T47D (cell line): ENCODE measurements at places on chromosomes 13 and 19.

- DNase-seq = no peak
These were observed at the start of gene FSD1 for GRCh38 chr19:4304538-4305256. FSD1 (plus strand) TSS chr19:4304598; CDS start chr19:4304747, 149 bp downstream.

DNA sequence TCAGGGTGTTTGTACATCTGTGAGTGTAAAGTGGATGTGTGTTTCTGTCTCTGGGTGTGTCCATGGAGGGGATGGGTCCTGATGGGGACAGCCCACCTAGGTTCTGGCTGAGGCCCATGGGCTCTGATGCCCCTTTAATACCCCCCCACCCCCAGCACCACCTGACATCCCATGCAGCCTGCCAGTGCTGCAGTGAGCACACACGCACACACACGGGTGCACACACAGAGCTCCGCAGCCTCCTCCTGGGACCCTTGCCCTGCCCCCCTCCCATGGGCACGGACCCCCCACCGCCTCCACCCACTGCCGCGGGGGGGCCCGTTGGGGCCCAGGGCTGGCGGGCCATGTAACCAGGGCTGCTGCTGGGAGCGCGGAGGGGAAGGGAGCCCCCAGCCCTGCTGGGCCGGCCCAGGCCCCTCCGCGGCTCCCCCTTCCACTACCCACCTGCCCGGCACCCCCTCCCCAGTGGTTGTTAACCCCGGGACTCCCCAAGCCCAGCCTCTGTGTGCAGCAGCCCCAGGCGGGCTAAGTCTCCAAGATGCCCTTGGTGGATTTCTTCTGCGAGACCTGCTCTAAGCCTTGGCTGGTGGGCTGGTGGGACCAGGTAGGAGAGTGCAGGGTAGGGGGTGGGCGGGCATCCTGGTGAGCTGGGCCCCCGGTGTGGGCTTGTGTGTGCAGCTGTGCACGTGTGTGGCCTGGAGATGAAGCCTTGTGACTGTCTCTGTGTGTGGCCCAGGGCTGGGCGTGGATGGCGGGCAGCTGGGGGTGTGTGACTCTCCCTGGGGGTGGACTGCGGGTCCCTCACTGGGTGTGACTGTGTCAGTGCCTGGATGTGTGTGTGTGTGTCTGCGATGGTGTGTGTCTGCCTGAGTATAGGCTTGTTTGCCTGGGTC, 32.6 kb downstream of the PDE4A start:
- DNase-seq = no peak

GRCh38 chr13:100675661-100676129, 1.1 kb upstream of the TMTC4 start:
- no peak for DNase-seq

DNA sequence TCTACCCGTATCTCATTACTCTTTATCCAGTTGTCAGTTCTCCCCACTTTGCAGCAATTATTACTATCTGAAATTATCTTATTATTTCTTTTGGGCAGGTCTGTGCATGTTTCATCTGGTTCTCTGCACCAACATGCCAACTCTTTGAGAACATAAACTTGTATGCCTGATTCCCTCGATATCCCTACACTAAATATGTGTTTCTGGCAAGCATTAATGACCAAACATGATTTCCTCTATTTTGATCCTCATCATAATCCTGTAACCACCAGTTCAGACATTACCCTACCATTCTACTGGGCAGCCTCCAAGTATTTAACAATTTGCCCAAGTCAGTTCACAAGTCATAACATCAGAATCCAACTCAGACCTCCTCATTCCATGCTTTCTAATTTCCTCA, 426.1 kb downstream of the FOXO1 start:
- no peak for DNase-seq

GRCh38 chr19:47735131-47735530, 10.2 kb upstream of the NOP53 start:
- peak; percentile 42 for DNase-seq

DNA sequence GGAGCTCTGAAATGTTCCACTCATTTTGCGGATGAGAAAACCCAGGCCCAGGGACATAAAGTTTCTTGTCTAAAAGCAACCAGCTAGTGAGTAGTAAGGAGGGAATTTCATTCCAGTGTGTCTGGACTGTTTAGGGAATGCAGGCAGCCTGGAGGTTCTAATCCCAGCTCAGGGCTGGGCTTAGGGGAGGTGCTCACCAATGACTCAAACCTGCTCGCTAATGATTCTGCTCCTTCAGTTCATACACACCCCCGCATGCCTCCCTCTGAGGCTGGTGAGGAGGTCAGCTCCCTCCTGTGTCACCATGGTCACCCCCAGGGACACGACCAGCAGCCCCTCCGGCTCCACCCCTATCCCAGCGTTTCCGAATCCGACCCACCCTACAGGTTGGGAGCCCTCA, 34.6 kb downstream of the CYP4F2 start:
- no peak for DNase-seq

DNA sequence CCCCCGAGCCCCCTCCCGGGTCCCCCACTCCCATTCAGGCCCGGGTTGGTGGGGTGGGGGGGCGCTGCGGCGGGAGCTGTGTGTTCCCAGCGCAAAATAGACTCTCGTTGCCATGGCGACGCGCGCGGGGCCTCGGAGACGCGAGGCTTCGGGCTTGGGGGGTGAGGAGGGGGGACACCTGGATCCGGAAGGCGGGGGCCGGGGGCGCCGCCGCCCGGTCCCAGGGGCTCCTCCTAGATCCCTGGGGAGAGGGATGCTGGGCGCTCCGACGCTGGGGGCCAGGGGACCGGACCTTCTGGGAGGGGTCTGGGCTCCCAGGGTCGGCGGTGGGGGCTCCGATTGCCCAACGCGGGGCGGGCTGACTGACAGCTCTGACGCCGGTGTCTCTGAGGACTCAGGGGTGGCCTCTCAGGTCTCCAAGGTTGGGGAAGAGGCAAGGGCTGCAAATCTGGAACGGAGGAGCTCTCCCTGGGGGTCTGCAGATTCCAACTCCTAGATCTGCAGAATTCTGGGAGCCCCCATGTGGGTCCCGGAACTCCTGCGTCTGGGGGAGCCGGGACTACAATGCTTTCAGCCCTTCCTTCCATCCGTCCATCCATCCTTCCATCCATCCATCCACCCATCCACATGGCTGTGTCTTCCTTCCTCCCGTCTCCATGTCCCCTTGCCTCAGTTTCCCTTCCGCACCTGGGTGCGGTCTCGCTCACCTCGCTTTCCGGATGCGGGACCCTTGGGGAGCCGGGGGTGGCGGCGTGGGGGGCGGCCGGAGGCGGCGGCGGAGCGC, 9.1 kb upstream of the SHISA7 start:
- no peak for DNase-seq

DNA sequence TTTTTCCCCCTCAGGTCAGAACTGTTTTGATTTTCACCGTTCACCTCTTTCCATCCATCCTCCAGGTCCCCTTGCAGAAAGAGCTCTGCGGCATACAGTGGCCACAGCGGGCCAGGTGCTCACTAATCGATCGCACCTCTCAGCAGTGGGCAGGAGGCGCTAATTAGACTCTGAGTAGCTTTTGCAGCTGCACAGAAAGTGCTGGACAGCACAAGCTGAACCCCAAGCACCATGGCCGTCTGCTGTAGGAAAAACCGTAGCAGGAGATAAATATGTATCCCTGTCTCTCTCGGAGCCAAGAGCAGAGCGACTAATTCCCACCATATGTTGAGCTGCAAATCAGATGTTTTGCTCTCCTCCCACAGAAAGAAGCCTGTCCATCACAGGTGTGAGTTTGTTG, 54.4 kb downstream of the PEX11G start:
- no peak for DNase-seq

DNA sequence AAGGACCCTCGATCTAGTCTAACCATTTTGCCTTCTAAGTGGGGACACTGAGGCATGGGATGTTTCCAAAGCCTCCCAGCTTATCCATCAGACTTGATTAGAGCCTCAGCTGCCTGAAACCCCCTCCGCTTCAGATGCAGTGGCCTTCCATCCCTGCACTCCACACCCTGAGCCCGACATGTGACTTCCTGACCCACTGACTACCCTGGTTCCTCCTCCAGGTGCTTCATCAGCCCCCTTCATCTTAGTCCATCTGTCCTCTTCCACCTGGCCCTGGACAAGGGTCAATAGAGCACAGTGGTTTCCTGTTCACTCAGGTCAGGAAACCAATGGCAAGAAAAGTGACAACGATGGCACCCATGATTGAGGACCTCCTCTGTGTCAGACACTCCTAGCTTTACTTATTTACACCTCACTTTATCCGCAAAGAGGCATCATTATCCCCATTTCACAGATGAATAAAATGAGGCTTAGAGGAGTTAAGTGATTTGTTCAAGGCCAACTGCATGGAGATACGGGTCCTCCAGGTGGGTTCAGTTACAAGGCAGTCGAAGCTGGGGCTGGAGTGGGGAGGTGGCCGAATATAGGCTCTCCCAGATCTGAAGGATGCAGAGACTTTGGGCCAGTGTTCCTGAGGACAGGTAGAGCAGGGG, 81.6 kb upstream of the TM9SF2 start:
- DNase-seq = no peak

DNA sequence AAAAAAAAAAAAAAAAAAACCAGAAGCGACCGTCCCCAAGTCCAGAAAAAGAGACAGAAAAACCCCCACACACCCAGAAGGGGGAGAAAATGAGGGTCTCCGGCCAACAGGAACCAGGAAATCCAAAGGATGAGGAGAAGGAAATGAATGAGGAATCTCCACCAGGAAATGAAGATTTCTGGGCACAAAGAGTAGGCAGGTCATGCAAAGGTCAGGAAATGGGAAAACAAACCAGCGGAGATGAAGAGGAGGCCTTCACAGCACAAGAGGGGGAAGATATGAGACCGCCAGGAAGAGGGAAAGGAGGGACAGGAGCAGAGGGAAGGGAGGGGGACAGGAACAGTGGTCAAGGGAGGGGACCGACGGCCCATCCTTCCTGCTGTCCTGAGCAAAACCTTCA, 5.8 kb downstream of the TEAD2 start:
- DNase-seq = no peak

GRCh38 chr19:6500837-6501739, 1.0 kb downstream of the TUBB4A start:
- DNase-seq = no peak

GRCh38 chr19:11041966-11042627, 47.2 kb upstream of the LDLR start:
- DNase-seq = no peak

- DNase-seq = no peak
These were observed 9.0 kb downstream of the NFIX start for GRCh38 chr19:13004273-13004672.

- peak; percentile 6 for DNase-seq
These were observed 1651.9 kb upstream of the MIR17HG start for GRCh38 chr13:89695343-89696257.

- no peak for DNase-seq
These were observed 4.6 kb upstream of the FAM32A start for GRCh38 chr19:16180611-16181010.

- DNase-seq = no peak
These were observed 25.1 kb upstream of the CACTIN start for GRCh38 chr19:3651684-3652083.

GRCh38 chr19:51163257-51163656, 21.2 kb downstream of the SIGLEC7 start:
- DNase-seq = no peak

DNA sequence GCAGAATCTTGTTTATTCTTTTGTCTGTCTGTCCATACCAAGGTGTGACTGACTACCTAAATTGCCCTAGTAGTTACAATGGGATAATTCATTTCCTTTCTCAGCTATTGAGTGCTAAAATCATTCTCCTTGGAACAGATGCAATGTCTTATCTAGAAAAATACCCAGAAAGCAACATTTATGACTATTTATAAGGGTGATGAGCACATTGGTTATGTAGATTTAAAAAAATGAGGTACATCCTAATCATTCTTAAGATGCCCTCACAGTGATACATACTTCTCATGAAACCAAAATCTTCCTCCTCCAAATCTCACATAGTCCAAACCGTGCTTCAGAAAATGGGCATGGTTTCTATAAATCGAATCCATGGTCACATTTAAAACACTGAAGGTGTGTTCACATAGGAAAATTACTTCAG, 11.6 kb upstream of the UBE2L5 start:
- no peak for DNase-seq

GRCh38 chr13:29763436-29764180, 86.8 kb downstream of the UBL3 start:
- no peak for DNase-seq

DNA sequence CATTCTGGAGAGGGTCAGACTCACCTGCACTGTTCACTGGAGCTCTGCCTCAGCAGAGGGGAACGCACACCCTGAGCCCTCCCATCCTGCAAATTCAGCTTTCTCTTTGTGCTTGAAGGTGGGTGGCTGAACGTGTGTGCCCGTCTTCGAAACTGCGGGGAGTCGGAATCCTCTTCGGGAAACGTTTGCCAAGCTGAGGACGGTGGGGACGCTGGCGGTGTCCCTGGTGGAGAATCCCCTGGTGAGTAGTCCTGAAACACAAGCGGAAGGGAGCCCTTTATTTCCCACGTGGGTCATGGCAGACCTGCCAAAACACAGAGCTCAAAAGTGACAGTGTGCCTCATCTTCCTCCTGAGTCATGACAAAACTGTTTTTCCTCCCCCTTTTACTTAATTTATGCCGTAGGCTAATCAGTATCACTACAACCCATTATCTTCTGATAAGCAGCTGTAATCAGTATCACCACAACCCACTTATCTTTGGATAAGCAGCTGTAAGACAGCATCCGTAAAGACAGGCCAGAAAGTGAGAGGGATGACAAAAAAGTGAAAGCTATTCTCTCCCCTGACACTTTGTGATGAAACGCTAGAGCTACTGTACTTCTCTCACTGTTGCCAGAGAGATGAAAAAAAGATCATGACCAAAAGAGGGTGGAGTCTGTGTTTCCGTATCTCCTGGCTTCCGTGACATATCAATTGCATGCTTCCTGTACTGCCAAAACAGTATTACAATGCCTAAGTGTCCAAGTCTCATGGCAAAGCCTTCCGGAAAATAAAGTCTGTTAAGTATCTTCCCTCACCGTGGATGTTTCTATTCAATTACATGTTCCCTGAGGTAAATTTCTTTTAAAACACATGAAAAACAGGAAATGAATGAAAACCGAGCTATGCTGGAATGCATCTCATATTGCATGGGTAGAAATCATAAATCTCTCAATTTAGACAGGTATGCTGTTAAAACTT, 155.5 kb downstream of the TBC1D4 start:
- no peak for DNase-seq

- DNase-seq = no peak
These were observed 8.3 kb downstream of the RFX2 start for GRCh38 chr19:6101991-6102390.

- DNase-seq = no peak
These were observed 417.8 kb downstream of the EFNB2 start for GRCh38 chr13:106117640-106118039.

GRCh38 chr19:574658-575526, 2.5 kb downstream of the BSG start:
- no peak for DNase-seq

- DNase-seq = no peak
These were observed 203.6 kb downstream of the DACH1 start for GRCh38 chr13:71663431-71663830.

DNA sequence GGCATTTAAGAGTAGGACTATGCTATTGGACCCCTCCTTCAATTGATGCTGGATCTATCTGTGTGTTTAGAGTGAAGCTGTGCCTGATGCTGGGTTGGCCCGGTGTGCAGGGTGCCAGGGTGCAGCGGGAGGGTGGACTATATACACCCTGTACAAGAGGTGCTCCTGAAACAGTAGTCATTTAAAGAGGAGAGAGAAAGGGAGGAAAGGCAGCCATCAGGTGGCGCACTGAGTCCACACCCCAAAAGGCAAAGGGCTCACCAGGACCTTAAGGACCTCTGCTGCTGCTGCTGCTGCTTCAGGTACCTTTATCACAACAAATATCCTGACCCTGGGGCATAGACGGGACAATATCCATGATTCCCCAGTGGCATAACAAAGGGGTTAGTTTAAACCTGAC, 39.4 kb downstream of the ZNF136 start:
- DNase-seq = no peak

- no peak for DNase-seq
These were observed 24.7 kb downstream of the CILP2 start for GRCh38 chr19:19562665-19563347.
